GM23248 (cell line): ENCODE measurements at places on chromosomes 12 and 14. TPM values are rescaled to one million over a fixed set of nuclear protein-coding genes. Genes with fewer than 3 reads are reported as not detected.

TCHP gene
- 11.7 and 14.7 TPM in 2 replicates for total RNA-seq

NANOG gene
- total RNA-seq: 0.13 TPM in 1 of 2 replicates, not detected in the other

PKP2 gene
- 0.13 and 0.22 TPM in 2 replicates for total RNA-seq

SLC35F4 gene
- not detected in 2 replicates for total RNA-seq

NXPH4 gene
- 5.6 and 5.7 TPM in 2 replicates for total RNA-seq

- no peaks in the 10 kb centered on the region for H3K36me3 ChIP-seq
- H3K4me3 ChIP-seq: no peak overlapping the region
- H3K4me1 ChIP-seq: peaks cover 43% of the 10 kb centered on the region
- no peak overlapping the region for H3K27ac ChIP-seq
Measured at GRCh38 chr12:47396902-47397663, 308.7 kb downstream of the RPAP3 start.

- no peaks in the 10 kb centered on the region for H3K36me3 ChIP-seq
- H3K27ac ChIP-seq: no peak overlapping the region
- no peak for DNase-seq
- no peaks in the 10 kb centered on the region for H3K4me1 ChIP-seq
Measured at GRCh38 chr14:100569734-100570286, 17.4 kb downstream of the BEGAIN start.

DNA sequence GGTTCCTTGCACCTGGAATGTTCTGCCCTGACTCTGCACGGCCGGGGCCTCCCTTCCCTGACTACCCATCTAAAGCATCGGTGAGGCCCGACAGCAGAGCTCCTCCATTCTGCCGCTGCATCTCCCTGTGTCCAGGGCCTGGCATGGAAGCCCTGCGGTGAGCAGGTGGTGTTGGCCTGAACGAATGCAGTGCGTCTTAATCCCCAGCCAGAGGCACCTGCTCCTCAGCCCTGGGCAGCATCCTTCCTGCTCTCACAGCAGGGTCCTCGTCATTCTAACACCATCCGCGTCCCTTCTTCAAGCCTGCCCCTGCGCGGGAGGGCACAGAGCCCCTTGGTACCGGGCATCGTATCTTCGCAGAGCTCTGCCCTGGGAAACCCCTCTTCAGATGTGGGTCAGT, 15.4 kb downstream of the BEGAIN start:
- peaks cover 30% of the 10 kb centered on the region for H3K27me3 ChIP-seq
- no peak for DNase-seq
- no peak overlapping the region for H3K27ac ChIP-seq
- no peak overlapping the region for H3K4me3 ChIP-seq

DNA sequence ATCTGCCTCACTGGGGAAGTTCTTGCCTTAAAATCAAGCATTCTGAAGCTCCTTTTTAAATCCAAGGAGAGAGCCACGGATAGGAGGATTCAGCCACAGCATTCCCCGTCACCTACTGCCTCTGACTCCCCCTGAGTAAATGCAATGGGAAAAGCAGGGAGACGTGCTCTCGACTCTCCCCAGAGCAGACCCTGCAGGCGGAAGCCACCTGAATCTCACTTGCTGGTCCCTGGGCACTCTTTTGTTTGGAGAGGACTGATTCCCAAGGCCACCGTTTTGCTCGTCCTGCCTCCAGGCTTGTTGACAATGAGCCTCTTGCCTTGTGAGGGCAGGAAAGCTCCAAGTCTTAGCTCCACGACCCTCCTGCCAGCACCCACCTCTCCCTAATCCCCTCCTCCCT, 204.5 kb downstream of the SLC15A4 start:
- H3K4me1 ChIP-seq: no peaks in the 10 kb centered on the region
- H3K4me3 ChIP-seq: no peak overlapping the region
- no peak for DNase-seq
- no peaks in the 10 kb centered on the region for H3K27me3 ChIP-seq

GRCh38 chr12:75986001-75986746, 45.4 kb downstream of the PHLDA1 start:
- peaks cover 4% of the 10 kb centered on the region; the same call in 1 of the 2 replicates for H3K4me1 ChIP-seq
- H3K4me3 ChIP-seq: no peak overlapping the region
- no peaks in the 10 kb centered on the region for H3K27me3 ChIP-seq
- no peaks in the 10 kb centered on the region for H3K36me3 ChIP-seq
- H3K27ac ChIP-seq: no peak overlapping the region
- no peak for DNase-seq

GRCh38 chr12:110256780-110257431, 24.1 kb upstream of the ATP2A2 start:
- no peak overlapping the region for H3K27ac ChIP-seq
- peaks cover 7% of the 10 kb centered on the region; the same call in 1 of the 2 replicates for H3K4me1 ChIP-seq
- no peak overlapping the region for H3K4me3 ChIP-seq
- no peaks in the 10 kb centered on the region for H3K36me3 ChIP-seq
- H3K27me3 ChIP-seq: no peaks in the 10 kb centered on the region

DNA sequence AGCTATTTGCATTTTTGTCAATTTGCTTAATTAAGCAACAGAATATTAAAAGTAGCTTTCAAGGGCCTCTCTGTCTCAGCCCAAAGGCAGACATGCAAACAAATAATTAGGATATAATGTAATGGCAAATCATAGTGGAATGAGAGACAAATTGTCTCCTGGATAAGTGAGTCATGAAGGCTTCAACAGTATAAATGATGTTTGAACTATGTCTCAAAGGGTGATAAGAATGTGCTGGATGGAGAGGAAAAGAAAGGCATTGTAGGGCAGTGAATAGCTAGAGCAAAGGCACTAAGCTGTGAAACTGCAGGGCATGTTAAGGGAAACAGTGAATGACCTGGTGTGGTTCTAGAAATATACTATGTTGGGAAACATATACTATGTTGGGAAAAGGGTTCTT, 53.5 kb upstream of the PPP1R12A start:
- DNase-seq: peak; percentile 81
- H3K4me1 ChIP-seq: peaks cover 42% of the 10 kb centered on the region
- H3K4me3 ChIP-seq: peak overlapping the region; percentile 36
- no peaks in the 10 kb centered on the region for H3K36me3 ChIP-seq

DNA sequence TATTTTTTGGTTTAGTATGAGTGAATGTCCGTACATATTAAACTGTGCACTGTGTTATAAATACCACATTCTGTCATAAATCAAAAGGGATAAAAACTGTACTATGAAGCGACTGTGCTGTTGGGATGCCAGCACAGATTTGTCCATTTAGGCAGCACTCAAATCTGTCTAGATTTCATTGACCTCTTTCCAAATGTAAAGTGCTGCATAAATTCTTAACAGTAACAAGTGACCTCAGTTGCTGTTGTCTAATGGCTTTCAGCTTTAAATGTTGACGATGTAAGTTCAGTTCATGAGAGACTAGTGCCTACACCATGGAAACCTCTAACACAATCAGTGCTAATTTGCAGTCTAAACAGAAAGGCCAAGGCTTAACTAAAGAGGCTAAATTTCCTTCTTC, 531.4 kb upstream of the LMO3 start:
- no peak for DNase-seq
- H3K4me1 ChIP-seq: no peaks in the 10 kb centered on the region
- H3K4me3 ChIP-seq: no peak overlapping the region
- H3K36me3 ChIP-seq: no peaks in the 10 kb centered on the region

DNA sequence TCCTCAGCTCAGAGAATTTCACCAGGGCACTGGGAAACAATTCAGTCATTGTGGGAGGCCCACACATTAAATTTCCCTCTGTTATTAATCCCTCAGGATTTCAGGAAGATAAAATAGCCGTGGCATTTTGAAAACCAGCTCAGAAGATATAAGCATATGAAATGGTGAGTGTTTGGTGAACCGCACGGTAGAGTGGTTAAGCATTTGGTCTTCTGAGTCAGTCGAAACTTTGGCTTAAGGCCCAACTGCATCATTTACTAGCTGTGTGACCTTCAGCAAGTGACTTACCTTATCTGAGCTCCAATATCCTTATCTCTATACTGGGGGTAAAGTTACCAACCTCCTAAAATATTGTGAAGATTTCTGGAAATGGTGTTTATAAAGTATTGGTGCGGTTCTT, 5.2 kb upstream of the VRK1 start:
- H3K27me3 ChIP-seq: no peaks in the 10 kb centered on the region; the same call in 1 of the 2 replicates
- no peaks in the 10 kb centered on the region for H3K36me3 ChIP-seq
- H3K4me1 ChIP-seq: no peaks in the 10 kb centered on the region
- H3K4me3 ChIP-seq: no peak overlapping the region
- no peak for DNase-seq

GRCh38 chr12:105613887-105614286, 283.4 kb downstream of the C12orf75 start:
- no peaks in the 10 kb centered on the region for H3K4me1 ChIP-seq
- no peak overlapping the region for H3K4me3 ChIP-seq
- no peak for DNase-seq
- H3K27me3 ChIP-seq: no peaks in the 10 kb centered on the region

- H3K4me1 ChIP-seq: 0 out of 2 replicates have a peak, but pooled peaks cover 6% of the 10 kb centered on the region
- DNase-seq: no peak
- H3K4me3 ChIP-seq: no peak overlapping the region
- H3K27ac ChIP-seq: no peak overlapping the region
Measured at GRCh38 chr12:105470601-105471000, 140.1 kb downstream of the C12orf75 start.

DNA sequence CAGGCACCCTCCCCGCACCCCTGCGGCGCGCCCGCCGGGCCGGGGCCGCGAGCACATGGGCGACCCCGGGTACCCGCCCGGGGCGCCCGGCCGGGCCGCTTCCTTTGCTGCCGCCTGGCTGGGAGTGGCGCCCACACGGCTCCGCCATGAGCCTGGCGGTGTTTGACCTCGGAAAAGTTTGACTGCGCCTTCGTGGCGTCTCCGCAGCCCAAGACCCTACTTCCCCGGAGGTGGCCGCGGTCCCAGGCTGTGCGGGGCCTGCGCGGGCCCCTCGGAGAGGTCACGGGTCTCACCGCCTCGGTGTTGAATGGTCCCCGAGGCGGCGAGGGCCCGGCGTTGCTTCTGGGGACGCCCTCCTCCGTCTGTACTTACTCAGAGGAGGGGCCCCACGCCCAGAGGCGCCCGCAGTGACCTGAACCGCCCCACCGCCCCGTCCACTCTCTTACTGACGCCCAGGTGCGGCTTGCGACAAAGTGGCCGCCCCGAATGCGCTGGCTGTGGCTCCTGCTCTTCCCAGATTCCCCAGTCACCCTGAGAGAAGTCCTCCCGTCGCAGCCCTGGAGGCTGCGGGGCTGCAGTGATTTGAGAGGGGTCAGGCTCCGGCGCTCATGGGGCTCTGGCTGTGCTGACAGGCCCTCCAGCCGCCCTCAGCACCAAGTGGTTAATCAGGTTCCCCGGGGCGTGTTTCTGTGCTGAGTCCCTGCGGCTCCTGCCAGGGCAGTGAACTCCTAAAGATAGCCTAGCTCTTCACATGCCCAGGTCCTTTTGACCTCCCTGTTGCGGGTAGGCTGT, 5.8 kb downstream of the KMT5A start:
- H3K36me3 ChIP-seq: peaks cover 42% of the 10 kb centered on the region
- H3K4me3 ChIP-seq: peak overlapping the region; percentile 80
- H3K27ac ChIP-seq: peak overlapping the region; percentile 67
- H3K4me1 ChIP-seq: peaks cover 36% of the 10 kb centered on the region
- peak; percentile 81 for DNase-seq

DNA sequence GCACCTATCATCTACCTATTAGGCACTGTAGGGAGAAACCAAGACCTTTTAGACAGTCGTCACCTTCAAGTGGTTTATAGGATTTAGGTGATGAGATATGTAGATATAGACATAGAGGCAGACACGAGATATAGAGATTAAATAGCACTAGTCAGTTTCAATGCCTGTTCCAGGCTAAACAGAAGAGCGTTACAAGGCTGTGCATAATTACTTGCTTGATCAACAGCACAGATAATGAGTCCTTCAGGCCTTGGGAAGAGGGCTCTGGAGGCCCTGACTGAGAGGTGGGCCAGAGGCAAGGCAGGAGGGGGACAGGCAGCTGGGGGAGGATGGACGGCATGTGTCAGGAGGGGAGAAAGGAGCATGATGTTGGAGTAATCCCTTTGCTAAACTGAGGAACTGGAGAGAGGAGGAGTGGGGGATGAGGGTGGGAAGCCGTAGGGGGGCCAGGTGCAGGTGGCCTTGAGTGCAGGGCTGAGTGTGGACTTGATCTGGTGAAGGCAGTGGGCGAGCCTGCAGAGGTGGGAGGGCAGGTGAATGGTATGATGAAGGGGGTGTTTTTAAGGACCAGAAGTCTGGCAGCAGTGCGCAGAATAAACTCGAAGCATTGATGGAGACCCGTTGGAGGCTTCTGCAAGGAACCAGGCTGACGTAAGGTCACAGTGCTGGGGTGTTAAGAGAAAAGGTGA, 43.9 kb upstream of the ATP23 start:
- no peaks in the 10 kb centered on the region for H3K27me3 ChIP-seq
- H3K4me1 ChIP-seq: peaks cover 59% of the 10 kb centered on the region
- H3K27ac ChIP-seq: no peak overlapping the region
- DNase-seq: no peak
- H3K36me3 ChIP-seq: no peaks in the 10 kb centered on the region

DNA sequence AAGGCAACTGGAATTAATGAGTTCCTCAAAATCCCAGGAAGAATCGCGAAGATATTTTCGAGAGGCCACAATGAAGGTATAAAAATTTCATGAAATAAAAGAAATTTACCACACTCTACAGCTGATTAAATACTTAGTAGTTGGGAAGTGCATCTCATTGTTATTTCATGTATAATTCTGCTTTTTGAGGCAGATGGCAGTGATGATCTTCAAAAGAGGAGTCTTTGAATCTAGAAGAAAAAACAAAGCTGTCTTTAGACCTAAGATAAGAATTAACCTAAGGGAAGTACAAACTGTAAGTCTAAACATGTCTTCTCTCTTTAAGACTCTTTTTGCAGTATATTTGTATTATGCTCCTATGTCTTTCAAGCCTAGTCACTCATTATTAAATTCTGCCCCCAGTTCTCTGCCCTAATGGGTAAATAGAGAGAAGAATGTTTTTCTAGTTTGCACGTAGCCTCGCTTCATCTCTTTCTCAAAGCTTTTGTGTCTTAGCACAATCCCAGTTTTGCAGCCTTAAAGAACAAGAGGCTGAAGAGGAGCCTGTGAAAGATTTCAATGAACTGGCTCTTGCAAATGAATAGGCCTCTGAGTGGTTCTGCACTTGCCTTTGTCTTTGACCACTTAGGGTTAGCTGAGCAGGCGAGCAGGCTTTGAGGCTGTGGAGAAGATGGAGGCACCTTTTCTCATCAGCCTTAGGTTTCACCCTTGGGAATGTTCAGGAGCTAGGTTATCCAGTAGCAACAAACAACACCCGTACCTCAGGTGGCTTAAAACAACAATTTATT, 32.7 kb downstream of the CFAP54 start:
- no peak overlapping the region for H3K4me3 ChIP-seq
- no peaks in the 10 kb centered on the region for H3K4me1 ChIP-seq
- DNase-seq: no peak

DNA sequence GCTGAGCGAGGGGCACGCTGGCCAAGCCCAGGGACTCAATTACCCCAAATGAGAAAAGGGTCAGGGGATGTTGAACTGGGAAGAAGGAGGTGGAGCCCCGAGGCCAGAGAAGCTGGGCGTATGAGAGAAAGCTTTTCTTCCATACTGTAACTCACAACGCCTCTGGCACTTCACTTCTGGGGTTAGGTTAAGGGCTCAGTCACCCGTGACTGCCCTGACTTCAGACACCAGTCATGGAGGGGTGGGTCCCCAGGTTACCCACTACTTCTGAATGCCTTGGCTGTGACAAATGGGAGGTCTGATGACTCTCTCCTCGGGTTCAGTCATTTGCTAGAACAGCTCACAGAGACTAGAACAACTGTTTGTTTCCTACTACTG, 5.5 kb upstream of the GPR132 start:
- no peaks in the 10 kb centered on the region; the same call in 1 of the 2 replicates for H3K27me3 ChIP-seq
- no peak overlapping the region for H3K4me3 ChIP-seq

GRCh38 chr14:54660604-54661111, 93.7 kb downstream of the SAMD4A start:
- no peaks in the 10 kb centered on the region for H3K27me3 ChIP-seq
- peaks cover 3% of the 10 kb centered on the region; the same call in 1 of the 2 replicates for H3K36me3 ChIP-seq
- no peak for DNase-seq
- no peak overlapping the region for H3K27ac ChIP-seq
- peaks cover 9% of the 10 kb centered on the region; the same call in 1 of the 2 replicates for H3K4me1 ChIP-seq
